ENCODE measurements at places on chromosomes 6 and 20. TPM values are rescaled to one million over a fixed set of nuclear protein-coding genes. Genes with fewer than 3 reads are reported as not detected.

The DNAH8 gene
- 0.05 TPM for total RNA-seq

The CTAGE9 gene
- total RNA-seq, result not detected

The TOMM6 gene
- total RNA-seq, result 101 TPM

The CNKSR3 gene
- 12.8 TPM for total RNA-seq

Measured in myocyte (in vitro differentiated cells).